Naive B cell (primary cell): ENCODE measurements at places on chromosomes 6 and 20.

DNA sequence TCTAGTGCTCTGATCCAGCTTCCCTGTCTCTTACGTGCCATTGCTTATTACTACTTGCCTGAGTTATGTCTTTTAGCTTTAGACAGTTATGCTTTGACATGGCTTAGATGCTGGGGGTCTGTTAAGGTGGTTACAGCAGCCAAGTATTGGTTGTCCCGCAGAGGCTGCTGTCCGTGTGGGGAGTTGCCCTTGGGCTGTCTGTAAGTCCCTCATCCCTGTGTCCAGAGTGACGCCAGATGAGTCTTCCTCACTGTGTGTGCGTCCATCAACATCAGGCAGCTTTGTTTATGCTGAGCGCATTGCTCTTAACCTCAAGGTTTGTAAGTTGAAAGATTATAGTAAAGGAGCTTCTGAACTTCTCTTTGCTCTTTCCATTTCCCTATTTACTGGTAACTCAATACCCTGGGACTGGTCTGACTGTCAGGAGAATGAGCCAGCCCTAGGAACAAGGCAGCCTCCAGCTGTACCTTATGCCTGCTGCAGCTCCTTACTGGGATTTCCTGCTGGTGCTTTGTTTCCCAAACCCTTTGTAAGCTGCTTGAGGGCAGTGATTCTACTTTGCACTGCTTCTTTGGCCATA lies 7.2 kb downstream of the FAM120B start:
- no peak for DNase-seq

DNA sequence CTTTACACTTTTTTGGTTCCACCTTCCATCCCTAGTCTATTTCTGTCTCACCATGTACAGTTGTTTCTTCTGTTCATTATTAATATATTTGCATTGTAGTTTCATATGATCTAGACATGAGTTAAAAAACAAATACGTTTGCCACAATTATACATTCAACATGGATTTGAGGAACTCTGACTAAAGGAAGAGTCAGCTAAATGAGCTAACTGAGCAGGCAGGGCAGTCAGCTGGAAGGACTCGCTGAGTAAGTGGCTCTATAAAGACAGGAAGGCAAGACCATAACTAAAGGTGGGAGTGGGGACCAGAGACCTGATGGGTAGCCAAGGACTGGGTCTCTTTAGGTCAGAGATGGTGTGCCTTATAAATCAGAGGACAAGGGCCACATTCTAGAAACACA lies 26.3 kb downstream of the TMX4 start:
- DNase-seq = no peak

DNA sequence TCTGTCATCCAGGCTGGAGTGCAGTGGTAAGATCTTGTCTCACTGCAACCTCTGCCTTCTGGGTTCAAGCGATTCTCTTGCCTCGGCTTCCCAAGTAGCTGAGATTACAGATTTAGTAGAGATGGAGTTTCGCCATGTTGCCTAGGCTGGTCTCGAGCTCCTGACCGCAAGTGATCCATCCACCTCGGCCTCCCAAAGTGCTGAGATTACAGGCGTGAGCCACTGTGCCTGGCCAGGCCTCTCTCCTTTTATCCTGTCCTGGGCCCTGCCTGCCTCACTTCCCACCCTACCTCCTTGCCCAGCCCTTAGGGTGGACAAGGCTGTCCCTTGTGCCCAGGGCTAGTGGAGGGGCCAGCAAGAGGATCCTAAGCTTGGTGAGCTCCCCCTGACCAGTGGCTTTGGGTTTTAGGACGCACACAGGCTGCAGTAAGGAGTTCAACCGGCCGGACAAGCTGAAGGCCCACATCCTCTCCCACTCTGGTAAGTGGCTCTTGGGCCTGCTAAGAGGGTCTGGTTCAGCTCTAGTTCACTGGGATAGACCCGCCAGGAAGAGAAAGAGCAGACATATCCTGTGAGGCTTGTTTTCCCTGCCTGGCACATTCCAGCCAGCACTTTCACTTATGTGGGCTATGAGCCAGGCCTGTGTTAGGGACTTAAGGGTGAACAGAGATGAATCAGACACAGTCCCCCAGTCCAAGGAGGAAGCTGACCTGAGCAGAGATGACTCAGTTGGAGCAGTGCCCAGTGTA lies 21.9 kb upstream of the CHMP4B start:
- no peak for DNase-seq

- no peak for DNase-seq
These were observed 28.2 kb upstream of the PLAGL1 start for GRCh38 chr6:144036064-144036834.

DNA sequence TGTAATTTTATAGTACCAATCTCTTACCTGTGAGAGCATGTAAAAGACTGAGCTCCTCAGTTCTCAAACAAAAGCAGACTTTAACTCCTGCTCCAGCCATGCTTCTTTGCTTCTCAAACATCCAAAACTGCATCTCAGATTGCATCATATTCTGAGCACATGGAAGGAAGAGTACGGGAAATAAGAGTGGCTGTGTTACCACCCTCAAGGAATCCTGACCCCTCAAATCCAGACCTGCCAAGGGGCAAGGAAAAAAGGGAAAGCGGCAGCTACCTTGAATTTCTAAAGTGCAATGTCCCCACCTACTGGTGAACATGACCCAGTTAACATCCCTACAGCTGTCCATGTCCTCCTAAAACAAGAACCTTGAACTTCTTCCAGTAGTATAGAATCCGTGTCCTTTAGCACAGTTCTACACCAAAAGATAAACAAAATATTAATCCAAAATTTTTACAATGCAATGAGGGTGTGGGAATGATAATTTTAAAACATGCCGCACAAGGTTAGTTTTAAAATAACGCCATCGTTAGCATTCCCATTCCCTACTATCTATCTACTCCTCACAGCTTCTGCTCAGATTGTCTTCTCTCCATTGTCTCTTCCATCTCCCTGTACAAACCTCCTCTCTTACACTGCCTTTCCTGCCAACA lies 34.1 kb upstream of the HLA-DQB1 start:
- peak; percentile 49 for DNase-seq

- no peak for DNase-seq
These were observed 984 bp downstream of the ADAM33 start for GRCh38 chr20:3680701-3681351.

- DNase-seq = no peak
These were observed 18.3 kb upstream of the GTSF1L start for GRCh38 chr20:43744966-43745730.

DNA sequence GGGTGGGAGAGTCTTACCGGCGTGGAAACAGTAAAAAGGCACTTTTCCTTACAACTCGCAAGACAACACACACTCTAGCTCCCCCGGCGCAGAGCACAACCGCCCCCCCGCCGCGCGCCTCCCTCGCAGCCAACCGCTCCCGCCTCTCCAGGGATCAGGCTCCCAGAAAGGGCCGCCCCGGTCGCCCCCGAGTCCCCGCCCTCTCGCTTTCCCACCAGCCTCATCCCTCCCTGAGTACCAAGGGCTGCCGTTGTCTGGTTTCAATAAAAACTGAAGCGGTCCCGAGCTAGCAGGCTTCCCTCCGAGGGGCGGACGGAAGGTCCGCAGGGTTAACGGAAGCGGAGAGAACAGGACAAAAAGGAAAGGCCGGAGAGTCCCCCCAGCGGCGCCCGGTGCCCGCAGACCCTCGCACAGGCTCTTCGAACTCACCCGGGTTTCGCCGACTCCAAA lies 804 bp downstream of the ELOVL5 start:
- DNase-seq = no peak

GRCh38 chr20:32596681-32597252 lies 11.6 kb upstream of the NOL4L start:
- DNase-seq = no peak

DNA sequence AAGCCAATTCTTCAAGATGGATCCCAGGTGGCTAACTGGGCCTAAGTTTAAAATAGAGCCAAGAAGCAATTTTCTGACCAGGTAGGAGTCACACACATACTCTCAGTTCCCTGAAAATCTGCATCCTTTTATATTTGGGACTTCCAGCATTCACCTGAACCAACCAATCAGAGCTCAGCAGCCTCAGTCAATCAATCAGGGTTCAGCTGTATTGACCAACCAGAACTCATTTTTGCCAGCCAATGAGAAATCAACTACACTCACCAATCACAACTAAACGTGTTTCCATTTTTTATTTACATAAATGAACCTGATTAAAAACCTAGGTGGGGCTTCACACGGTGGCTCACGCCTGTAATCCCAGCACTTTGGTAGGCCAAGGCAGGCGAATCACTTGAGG lies 37.5 kb downstream of the SLC17A4 start:
- no peak for DNase-seq
